HTR-8/SVneo (cell line): ENCODE measurements at places on chromosomes 16 and 17.

DNA sequence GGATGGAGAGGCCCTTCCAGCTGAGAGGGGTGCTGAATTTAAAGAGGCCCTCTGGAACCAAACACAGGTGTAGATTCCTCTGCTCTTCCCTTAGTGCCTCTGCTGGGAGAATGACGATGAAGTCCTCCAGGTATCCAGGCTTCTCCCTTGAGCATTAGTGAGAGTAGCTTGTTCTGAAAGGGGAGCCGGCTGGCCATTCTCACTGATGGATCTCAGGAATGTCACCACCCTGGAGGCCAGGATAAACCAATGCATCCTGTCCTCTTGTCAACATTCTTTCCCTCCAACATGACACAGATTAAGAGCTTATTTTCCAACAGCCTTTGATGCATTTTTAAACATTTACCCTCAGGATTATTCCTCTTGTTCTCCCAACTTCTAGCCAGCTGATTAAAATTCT, 325.5 kb downstream of the CA10 start:
- DNase-seq: no peak

- DNase-seq: no peak
Observed at GRCh38 chr16:20441191-20441590, 10.1 kb upstream of the ACSM2A start.

DNA sequence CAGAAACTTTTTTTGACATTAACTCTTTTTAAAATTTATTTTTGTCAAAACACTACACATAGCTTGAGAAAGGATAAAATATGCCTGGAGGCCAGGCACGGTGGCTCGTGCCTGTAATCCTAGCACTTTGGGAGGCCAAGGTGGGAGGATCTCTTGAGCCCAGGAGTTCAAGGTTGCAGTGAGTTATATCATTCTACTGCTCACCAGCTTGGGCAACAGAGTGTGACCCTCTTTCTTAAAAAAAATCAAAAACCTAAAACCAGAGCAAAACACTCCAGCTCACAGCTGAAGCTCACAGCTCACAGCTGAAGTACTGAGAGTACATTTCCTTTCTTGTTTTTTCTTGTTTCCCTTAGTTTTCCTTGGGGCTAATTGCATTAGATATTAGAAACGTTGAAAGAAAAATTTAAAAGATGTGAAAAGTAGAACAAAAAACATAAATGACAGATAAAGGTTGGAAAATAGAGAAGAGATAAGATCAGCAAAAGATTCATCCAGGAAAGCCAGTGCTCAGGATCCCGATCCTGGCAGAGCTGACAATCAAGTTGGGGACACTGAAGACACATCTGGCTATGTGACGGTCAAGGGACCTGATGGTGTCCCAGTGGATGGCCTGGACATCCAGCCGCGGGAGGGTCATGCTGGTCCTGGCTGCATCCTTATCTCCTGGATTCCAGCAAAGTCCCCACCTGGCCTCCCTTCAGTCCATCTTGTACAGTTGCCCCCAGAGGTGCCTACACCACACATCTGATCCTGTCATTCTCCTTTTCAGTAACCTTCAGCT, 9.8 kb downstream of the CHST6 start:
- DNase-seq: no peak

- no peak for DNase-seq
Observed at GRCh38 chr16:4114257-4115208, 1.7 kb downstream of the ADCY9 start.

- no peak for DNase-seq
Observed at GRCh38 chr16:10098991-10099390, 83.2 kb downstream of the GRIN2A start.

GRCh38 chr16:57708168-57708567, 13.6 kb downstream of the DRC7 start:
- no peak for DNase-seq

DNA sequence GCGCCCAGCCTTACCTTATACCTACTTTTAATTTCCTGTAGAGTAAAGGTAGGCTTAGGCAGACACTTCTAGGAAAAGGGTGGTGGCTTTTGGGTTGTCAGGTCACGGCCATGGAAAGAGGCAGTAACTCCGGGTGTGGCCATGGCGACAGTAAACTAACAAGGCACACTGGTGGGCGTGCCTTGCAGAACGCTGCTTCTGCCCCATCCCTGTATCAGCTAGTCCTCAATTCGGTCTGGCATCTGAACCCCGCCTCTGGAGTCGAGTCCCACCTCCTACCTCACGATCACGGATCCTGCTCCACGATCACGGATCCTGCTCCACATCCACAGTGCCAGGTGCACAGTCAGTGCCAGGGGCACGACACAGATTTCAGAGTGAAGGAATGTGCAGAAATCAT, 5.6 kb downstream of the ADCY9 start:
- DNase-seq: no peak

GRCh38 chr16:1028524-1029258, 43.9 kb upstream of the SSTR5 start:
- no peak for DNase-seq

DNA sequence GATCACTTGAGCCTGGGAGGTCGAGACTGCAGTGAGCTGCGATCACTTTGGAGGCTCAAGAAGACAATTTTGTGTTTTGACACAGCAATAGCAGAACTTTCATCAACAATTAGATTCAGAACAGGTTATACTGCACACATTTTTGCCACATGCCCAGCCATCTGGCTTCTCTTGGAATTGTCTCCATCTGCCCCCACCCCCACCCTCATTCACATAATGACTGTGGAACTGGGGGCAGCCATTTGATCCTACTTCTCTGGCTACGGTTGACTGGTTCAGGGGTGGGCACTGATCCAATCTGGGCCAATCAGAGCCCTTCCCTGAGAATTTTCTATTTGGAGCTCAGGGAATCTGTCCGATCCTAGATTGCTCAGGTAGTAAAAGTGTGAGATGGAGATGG, 14.0 kb downstream of the TMEM92 start:
- no peak for DNase-seq

DNA sequence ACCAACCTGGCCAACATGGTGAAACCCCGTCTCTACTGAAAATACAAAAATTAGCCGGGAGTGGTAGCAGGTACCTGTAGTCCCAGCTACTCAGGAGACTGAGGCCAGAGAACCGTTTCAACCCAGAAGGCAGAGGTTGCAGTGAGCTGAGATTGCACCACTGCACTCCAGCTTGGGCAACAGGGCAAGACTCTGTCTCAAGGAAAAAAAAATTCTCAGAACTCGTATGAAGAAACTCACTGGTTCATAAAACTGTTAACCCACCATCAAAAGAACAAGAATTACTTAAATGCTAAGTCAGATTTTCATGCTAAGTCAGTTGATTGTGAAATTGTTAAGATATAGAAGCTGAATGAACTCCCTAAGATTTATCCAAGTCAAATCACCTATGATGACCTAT, 31.3 kb downstream of the SLC39A11 start:
- no peak for DNase-seq

DNA sequence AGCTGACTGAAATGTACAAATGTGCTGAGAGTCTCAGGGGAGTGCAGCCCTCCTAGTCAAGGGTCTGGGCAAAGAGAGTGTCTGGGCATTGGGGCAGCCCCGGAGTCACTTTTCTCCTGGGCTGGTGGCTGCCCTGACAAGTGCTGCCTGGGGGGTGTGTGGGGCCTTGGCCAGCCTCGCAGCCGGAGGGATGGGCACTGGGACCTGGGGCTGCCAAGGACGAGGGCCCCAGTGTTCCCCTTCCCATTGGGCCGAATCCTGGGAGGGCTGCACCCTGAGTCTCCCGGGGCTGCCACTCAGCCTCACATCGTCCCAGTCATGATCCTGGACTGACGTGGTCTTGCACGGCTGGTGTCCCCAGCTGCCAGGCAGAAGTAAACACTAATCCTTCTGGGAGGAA, 132.3 kb downstream of the BANP start:
- no peak for DNase-seq

GRCh38 chr16:86501989-86502855, 8.1 kb upstream of the FOXF1 start:
- no peak for DNase-seq

DNA sequence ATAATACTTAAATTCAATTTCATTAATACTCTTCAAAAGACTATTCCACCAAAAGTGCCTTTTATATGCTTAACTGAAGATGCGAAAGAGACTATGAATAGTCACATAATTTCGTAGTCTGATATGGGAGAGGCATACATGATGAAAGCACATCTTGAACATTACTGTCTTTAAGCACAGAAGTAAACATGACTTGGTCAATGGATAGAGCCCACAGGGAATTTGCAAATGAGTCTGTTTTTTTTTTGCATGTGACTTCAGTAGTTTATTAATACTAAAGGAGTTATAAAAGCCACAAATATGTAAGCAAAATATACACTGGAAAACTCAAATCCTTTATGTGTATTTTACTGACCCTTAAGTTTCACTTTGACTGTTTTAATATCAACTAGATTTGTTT, 15.9 kb downstream of the ADPRM start:
- no peak for DNase-seq

GRCh38 chr16:8946544-8946943, 17.2 kb downstream of the USP7 start:
- DNase-seq: no peak

DNA sequence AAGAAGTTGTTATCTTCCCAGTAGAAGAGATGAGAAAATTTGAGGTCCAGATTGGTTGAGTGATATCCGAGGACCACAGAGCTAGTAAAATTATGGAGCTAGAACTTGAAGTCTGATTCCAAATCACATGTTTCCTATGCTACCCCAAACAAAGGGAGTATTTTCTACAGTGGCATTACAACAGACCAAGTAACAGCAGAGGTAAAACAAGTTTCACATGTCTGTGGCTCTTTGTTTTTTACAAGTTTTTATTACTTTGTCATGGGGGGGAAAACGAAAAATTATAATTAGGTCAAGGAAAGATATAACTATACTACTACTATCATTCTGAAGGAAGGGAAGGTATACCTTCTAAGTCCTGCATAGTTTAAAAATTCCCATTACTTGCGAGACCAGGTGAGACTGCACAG, 49.4 kb downstream of the KANSL1 start:
- no peak for DNase-seq

- DNase-seq: no peak
Observed at GRCh38 chr17:6712058-6712853, 913 bp downstream of the SLC13A5 start.

GRCh38 chr16:69201787-69202186, 14.8 kb downstream of the SNTB2 start:
- no peak for DNase-seq

- no peak for DNase-seq
Observed at GRCh38 chr17:7042501-7043181, 1.3 kb downstream of the SLC16A11 start.

DNA sequence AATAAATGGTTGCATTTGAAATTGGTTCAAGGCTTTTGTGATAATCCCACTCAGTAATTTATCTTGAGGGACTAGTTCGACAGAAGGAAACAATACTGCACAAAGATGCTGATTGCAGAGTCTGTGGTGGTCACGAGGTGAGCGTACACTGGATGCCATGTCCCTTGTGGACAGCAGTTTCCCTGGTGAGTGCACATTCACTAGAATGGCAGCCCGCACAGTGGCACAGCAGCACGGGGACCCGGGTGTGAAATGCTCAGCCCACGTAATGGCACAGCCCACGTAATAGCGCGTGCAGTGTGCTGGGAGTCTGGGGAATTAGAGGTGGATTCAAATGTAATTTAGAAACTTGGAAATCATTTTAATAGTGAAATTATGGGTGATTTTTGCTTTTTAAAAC, 154.0 kb downstream of the LGALS9B start:
- no peak for DNase-seq

DNA sequence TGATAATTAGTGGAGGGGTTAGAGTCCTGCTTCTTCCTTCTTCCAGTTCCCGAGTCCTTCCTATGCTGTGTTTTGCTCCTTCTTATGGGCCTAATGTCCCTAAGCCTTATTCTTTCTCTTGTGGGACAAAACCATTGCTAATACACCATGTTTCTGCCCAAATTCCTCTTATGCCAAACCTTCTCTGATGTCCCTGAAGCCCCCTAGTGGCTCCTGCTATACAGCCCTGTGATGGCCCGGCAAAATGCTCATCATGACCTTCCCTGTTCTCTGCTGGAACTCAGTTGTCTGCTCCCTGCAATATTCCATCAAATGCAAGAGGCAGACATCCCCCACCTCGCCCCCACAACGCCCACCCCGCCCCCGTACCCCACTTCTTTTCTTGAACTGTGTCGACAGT, 171.6 kb downstream of the CDH11 start:
- no peak for DNase-seq

DNA sequence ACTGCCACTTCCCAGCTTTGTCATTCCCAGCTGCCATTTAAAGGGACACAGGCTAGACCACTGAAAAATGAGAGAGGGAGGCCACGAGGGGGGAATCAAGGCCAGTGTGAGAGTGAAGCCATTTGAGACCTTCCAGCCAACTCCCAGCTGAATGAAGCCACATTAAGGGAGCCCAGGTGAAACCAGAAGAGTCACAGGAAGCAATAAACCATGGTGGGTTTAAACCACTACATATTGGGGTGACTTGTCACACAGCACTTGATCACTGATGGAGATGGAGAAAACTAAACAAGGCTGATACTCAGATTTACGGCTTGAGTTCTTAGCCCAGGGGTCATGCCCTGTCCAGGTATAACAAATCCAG, 2.8 kb upstream of the NUBP1 start:
- DNase-seq: no peak

- DNase-seq: no peak
Observed at GRCh38 chr17:14427900-14428647, 127.2 kb downstream of the HS3ST3B1 start.

DNA sequence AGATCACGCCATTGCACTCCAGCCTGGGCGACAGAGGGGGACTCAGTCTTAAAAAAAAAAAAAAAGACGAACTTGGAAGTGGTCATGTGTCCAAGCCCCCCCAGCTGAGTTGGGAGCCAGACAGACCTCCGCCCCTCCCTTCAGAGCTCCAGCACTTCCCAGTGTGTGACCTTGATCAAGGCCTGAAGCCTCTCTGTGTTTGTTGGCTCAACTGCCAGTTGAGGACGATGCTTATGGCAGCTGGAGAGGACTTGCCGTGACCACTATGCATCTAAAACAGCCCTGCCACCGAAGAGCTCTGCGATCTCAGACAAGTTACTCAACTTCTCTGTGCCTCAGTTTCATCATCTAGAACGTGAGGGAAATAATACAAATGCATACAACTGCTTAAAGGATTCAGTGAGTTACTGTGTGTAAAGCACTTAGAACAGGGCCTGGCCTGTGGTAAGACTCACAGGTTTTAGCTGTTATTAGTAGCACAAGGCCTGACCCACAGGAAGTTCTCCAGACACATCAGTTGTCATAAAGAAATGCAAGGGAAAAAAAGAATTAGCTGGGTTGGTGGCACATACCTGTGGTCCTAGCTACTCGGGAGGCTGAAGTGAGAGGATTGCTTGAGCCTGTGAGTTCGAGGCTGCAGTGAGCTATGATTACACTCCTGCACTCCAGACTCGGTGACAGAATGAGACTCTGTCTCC, 7.0 kb upstream of the IL27 start:
- no peak for DNase-seq

DNA sequence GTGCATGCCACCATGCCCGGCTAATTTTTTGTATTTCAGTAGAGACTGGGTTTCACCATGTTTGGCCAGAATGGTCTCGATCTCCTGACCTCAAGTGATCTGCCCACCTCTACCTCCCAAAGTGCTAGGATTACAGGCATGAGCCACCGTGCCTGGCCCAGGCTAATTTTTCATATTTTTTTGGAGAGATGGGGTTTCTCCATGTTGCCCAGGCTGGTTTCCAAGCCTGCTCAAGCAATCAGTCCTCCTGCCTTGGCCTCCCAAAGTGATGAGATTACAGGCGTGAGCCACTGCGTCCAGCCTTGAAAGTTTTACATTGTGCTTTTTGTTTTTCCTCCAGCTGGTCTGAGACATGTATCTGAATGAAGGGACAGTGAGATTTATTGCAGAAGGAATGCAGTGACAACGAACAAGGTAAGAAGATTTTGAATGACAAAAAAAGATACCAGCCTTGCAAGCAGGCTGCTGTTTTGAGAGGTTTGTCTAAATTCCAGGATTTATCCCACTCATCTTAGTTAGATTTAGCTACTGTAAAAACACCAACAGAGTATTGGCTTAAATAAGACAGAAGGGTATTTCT, 3.4 kb upstream of the ENGASE start:
- no peak for DNase-seq
